Kidney glomerular epithelial cell (primary cell): ENCODE measurements at places on chromosomes 3 and 15.

GRCh38 chr3:177220136-177220974 is 23.1 kb upstream of the TBL1XR1 start:
- no peak for DNase-seq

DNA sequence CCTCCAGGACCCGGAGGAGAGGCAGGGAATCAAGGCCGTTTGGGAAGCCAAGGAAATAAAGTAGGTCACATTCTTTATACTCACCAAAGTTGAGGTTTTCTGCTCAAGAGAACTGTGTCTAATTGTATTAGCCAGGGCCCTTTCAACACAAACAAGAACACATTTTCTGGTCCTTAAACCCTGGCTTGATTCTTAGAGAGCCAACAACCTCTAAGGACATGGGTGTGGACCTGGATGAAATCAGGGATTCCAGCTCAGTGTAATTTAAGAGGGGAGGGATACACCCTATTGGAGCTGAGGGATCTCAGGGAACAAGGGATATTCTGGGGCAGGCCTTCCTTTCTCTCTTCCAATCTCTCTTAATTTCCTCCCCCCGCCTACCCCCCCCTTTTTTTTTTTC is 104.8 kb downstream of the COL6A6 start:
- no peak for DNase-seq

GRCh38 chr15:46892621-46893160 is 824.6 kb upstream of the SEMA6D start:
- no peak for DNase-seq

- no peak for DNase-seq
These were observed 150.9 kb downstream of the FBN1 start for GRCh38 chr15:48494631-48495030.
